ENCODE measurements at places on chromosomes 7 and 10.

DNA sequence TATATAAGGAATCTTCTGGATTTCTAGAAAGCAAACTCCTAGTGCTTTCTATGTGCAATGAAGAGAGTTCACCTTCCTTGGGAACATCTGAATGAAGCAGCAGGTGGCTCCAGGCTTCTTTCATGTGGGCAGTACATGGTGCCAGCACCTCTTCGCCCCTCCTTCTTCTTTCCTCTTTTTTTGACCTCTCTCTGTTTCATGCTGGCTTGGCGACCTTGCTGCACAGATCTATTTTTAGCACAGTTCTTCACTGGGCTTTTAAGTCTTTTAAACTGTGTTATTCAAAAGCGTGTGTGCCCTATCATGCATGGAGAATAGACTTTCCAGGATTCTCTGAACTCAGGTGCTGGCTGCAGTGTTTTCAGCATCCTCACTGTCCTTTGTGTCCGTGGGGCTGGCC lies 400.3 kb upstream of the PRKCQ start:
- no peak for DNase-seq

DNA sequence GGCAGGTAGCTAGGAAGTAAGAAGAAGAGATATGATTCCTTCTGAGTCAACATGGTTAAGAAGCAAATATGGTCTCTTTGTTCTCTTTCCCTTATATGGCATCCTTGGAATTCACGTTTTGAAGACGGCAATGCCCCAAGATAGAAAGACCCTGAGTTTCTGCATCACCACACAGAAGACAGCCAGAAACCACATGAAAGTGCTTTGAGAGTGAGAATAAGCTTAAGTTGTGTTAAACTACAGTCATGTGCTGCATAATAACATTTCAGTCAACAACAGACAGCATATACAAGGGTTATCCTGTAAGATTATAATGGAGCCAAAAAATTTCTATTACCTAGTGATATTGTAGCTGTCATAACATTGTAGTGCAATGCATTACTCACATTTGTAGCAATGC lies 89.9 kb upstream of the STEAP1 start:
- DNase-seq: no peak

DNA sequence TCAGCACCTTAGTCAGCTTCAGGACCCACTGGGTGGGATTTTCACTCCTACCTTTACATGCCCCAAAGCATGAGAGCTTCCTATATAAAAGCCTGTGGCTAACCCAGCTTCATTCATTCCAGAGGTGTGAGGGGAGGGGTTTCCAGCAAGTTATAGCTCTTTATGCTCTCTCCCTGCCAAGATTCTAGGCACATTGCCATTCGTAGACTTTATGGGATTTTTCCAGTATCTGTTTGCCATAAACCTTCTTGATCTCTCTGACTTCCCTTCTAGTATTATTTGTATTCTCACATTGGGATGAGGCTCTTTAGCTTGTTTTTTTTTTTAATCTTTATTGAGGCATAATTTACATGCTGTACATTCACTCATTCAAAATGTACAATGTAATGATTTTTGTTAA lies 67.5 kb downstream of the POU6F2 start:
- DNase-seq: no peak

DNA sequence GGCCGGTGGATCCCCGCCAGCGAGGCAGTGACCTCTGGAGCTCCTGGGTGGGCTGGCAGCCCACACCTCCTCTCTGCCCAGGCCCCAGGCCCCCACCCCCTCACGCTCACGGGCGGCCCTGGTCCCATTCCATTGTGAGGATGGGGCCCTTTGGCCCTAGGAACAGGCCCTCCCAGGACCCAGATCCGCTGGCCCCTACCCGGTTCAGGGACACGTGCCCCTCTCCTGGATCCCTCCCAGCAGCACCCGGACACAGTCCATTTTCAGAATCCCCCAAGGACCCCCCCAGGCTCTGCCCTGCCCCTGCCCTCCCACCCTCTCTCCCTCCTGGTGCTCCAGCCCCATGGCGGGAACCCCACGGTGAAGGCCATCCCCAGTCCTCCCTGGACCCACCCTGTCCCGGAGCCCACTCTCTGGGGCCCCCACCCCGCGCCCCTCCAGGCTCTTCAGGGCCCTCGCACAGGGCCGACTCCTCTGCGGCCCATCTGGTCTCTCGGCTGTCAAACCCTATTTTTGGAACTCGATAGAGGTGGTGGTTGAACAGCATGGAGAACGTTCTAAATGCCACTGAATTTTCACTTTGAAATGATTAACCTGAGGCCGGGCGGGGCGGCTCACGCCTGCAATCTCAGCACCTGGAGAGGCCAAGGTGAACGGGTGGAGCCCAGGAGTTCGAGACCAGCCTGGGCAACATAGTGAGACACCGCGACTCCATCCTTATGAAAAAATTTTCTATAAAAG lies 8.1 kb downstream of the ADAP1 start:
- no peak for DNase-seq

- no peak for DNase-seq
These were observed 21.7 kb downstream of the CRHR2 start for GRCh38 chr7:30660331-30661255.

- DNase-seq: no peak
These were observed 46.0 kb downstream of the MINPP1 start for GRCh38 chr10:87550741-87551140.

- no peak for DNase-seq
These were observed 16.0 kb upstream of the LMOD2 start for GRCh38 chr7:123639631-123640030.

GRCh38 chr10:84946904-84947303 lies 618.5 kb downstream of the CCSER2 start:
- no peak for DNase-seq

DNA sequence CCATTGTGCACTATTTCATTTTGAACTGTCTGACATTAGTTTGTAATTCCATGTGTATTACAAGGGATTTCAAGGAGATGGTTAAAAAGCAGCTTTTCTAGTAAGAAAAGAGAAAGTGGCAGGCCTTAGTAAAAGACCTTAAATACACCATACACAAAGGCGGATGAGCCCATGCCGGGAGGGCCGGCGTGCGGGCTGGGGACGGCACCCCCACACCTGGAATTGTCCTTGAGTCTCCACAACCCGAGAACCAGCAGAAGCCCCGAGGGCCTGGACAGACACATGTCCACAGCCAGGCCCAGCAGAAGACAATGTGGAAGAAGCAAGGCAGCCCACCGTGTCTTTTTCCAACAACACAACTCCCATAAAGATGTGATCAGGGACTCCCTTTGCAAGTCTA lies 123.7 kb upstream of the TCERG1L start:
- DNase-seq: no peak

- DNase-seq: no peak
These were observed 164.6 kb upstream of the GRM3 start for GRCh38 chr7:86479144-86479543.

GRCh38 chr10:106082865-106083264 lies 1081.6 kb downstream of the SORCS1 start:
- no peak for DNase-seq

GRCh38 chr10:12510984-12511383 lies 161.6 kb downstream of the CAMK1D start:
- DNase-seq: no peak

DNA sequence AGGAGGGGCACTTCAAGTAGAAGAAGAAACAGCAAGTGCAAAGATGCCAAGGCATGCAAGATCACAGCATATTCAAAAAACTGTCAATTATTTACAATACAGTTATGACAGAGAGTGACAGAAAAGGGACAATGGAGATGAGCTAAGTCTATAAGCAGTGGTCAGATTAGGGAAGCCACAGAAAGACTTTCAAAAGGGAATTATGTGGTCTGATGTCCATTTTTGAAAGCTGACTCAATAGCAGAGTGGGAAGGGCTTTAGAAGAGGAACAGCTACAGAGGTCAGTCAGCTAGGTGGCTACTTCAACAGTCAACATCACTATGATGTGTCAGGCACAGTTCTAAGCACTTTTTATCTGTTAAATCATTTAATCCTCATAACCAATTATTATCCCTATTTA lies 45.2 kb upstream of the SPOCK2 start:
- no peak for DNase-seq

DNA sequence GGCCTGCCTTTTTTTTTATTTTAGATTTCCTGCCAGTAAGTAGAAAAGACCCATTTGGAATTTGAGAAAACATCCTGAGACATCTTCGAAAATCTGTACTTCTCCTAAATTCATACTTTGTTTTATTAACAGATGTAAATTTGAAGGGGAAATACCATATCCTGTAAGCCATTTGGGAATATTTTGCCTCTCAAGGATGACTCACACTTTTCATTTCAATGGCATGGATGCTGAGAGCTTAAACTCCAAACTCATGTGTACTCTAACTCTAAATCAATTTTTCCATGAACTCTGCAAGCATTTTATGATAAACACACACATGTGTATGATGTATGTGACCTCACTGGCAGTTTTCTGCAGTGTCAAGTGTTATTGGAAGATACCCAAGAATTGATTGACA lies 89.0 kb downstream of the SEMA3A start:
- DNase-seq: no peak

DNA sequence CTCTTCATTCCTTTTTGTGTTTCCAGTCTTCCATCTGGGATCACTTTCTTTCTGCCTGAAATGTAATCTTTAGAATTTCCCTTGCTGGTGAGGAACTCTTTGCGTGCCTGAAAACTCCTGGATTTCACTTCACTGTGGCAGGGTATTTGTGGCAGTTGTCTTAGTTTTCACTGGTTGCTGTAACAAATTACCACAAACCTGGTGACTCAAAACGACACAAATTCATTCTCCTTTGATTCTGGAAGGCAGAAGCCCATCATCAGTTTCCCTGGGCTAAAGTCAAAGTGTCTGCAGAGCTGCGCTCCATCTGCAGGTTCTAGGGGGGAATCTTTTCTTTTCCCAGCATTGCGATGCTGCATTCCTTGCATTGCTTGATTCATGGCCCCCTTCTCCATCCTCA lies 109.3 kb downstream of the RBM20 start:
- no peak for DNase-seq

GRCh38 chr7:138238734-138239659 lies 162.7 kb downstream of the AKR1D1 start:
- DNase-seq: no peak

DNA sequence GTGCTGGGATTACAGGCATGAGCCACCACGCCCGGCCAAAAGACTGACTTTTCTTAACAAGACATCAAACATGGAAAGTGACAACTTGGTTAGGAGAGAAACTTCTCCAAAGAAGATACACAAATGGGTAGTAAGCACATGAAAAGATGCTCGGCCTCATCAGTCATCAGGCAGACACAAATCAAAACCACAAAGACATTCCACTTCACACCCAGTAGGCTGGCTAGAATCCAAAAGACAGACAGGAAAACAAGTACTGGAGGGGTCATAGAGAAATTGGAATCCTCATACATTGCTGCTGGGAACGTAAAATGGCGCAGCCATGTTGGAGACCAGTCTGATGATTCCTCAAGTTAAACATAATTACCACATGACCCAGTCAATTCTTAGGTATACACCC lies 16.4 kb downstream of the SEPHS1 start:
- no peak for DNase-seq

DNA sequence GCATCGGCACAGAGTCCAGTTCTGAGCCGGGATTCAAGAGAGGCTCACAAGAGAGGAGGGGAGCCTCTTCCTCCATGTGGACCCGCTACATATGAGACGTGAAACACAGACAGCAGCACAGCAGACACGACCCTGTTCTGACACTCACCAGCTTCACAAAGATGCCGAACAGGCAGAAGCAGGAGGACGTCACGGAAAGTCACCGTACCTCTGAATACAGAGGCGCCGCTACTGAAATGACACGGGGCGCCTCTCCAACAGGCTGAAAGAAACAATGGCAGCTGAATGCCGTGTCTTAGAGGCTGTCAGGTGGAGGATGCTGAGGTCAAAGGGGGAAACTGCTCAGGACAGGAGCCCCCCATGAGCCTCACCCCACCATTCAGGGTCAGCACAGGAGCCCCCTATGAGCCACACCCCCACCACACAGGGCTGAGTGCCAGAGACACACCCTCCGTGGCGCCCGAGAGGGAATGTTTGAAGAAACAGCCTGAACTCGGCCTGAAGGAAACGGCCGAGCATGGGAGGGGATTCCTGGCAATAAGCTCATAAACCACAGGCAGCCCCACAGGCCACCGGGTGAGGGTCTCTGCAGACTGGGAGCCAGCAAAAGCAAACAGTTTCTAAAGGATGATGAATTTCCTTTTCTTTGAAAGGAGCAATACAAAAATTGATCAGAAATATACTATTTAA lies 510.3 kb downstream of the PTPRN2 start:
- no peak for DNase-seq

GRCh38 chr7:45710271-45711160 lies 136.3 kb downstream of the ADCY1 start:
- DNase-seq: no peak

DNA sequence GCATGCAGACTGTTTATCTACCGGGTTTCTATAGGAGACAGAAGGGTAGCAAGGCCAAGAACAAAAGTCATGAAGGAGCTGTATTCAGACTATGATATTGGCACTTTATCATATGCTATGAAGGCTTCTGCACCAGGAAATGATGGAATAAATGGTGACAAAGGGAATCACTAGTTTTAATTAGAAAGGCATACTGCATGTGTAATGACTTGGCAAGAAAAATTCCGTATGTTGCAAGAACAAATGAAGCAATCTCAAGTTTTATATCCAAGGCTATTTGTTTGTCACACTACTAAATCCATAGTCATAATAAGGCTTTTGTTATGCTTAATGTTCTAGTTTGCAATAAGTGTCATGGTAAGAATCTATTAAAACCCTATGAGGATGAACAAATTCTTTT lies 230.9 kb downstream of the ZEB1 start:
- DNase-seq: no peak

- peak; percentile 50 for DNase-seq
These were observed 31.6 kb upstream of the LEP start for GRCh38 chr7:128209229-128210035.

DNA sequence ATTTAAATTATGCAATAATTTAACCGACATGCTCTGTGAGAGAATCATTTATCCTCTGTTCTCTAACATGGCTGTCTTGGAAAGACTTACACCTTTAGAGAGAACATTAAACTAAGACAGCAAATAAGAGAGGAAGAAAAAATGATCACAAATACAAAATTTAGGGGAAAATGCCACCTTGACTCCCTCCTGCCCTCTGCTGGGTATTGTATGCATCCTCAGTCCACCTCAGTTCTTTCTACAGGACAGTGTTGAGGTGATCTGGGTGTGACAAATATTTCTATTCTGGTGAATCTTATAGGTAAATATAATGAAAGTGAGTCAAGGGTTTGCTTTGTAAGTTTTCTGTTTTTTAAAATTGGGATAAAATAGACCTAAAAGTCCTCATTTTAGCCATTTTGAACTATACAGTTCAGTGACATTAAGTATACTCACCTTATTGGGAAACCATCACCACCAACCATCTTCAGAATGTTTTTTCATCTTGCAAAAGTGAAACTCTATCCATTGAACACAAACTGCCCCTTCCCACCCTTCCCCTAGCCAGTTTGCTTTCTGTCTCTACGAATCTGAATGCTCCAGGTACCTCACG lies 61.5 kb upstream of the ELMO1 start:
- no peak for DNase-seq

GRCh38 chr7:102197599-102197998 lies 89.1 kb upstream of the SH2B2 start:
- DNase-seq: no peak

GRCh38 chr10:125980521-125981035 lies 84.2 kb downstream of the FANK1 start:
- DNase-seq: no peak

- no peak for DNase-seq
These were observed 169.1 kb downstream of the LRRN3 start for GRCh38 chr7:111259991-111260390.
